ENCODE measurements at places on chromosomes 6 and 20.

DNA sequence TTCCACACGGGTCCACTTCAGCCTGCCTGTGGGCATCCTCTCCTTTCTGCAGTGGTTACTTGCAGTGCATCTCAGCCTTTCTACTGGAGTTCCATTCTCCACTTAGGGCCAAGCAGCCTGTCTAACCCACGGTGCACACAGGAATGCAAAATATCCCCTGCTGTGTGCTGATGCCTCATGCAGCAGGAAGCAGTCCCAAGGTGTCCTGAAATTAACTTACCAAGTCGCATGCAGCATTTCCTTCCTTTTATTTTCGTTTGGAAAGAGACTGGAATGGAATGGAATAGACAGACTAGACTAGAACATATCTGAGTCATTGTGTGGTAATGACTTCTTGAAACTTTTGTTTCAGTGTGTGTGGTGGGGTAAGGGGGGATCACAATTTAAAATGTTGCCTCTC lies 25.9 kb upstream of the FOXQ1 start:
- no peak for DNase-seq

GRCh38 chr6:85641522-85641896 lies 1.2 kb downstream of the SYNCRIP start:
- no peak for DNase-seq

GRCh38 chr20:2469991-2470422 lies 582 bp downstream of the SNRPB start:
- peak; percentile 32 for DNase-seq

GRCh38 chr20:36916199-36916598 lies 35.3 kb downstream of the SAMHD1 start:
- no peak for DNase-seq

DNA sequence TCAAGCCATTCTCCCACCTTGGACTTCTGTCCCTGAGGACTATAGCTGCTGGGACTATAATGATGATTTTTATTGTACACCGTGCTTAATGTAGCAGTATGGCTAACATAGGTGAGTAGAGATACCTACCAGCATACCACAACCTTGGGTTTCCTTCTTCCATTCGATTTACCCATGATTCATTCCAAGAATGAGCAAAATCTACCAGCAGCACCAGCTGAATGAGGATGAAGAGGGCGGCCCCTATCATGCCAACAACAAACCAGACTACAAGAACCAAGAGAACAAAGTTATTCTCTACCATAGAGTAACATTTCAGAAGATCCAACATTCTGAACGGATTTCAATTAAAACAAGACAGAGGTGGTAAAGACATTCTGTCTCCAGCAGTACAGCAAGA lies 12.1 kb downstream of the SERINC3 start:
- no peak for DNase-seq

DNA sequence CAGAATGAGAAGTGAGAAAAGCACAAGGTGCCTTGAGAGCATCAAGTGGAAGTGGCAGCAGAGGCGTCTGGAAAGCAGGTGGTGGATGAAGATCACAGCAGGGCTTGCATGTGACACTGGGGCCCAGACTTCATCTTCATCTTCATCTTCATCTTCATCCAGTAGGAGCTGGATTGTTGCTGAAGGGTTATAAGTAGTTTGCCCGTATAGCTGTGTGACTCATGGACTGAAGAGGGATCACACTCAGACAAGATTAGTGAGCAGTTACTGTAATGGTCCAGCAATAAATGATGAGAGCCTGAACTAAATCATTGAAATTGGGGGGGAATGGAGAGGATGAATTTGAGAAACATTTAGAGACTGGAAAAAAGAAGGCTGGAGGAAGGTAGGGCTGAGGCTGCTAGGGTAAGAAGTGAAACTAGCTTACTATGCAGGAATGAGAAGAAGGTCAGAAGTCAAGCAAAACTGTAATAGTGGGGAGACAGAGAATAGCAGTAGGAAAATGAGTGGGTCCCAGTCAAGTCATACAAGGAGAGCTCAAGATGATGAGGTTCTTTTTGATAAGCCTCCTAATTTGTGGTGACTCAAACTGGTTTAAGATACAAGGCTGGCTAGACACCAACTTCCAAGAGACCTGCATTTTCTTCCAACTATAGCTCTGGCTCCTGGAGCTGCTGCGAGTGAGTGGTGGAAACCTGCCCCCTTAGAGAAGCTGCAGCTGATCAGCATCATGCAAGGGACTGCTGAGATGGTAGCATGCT lies 92.3 kb upstream of the BEND6 start:
- no peak for DNase-seq

DNA sequence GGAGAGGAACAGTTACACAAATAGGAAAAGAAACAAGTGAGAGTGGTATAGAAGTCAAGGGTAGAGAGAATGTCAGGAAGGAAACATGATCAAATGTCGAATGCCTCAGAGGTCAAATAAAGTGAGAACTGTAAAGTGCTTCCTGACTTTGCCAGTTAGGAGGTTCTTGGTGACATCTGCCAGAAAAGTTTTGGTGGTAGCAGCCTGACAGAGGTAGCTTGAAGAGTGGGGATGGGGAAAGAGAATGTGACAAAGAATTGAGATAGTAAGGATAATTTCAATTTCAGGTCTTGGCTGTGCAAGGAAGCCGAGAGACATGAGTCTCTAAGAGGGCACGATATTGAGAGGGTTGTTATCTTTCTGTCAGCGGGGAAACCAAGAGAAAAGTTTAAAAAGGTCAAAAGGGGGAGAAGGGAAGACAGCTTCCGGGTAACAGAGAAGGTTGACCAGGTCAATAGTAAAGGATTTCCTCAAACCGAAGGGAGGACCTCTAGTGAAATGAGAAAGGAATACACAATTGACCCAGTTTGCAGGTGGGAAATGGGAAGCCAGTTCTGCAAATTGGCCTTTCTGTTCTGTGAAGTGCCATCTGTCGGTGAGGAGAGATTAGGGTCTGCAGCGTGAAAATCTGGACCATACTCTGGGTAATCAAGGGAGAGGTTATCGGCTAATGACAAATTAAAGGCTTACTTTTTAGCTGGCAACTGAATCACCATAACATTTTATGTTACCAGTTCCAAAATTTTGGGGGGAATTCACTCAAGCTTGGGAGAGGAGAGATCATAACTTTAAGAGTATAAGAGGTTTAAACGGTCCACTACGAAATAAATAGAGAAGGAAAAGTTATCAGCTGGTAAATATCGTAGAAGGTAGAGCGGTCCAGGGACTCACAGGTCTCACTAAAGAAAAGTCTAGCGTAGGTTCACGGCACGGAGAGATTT lies 973 bp upstream of the BRD2 start:
- no peak for DNase-seq

- DNase-seq, result no peak
Measured at GRCh38 chr6:20265842-20266241, 53.6 kb upstream of the MBOAT1 start.

- no peak for DNase-seq
Measured at GRCh38 chr6:123321020-123321419, 315.7 kb downstream of the TRDN start.

GRCh38 chr20:37498066-37498665 lies 22.9 kb upstream of the NNAT start:
- DNase-seq, result no peak

DNA sequence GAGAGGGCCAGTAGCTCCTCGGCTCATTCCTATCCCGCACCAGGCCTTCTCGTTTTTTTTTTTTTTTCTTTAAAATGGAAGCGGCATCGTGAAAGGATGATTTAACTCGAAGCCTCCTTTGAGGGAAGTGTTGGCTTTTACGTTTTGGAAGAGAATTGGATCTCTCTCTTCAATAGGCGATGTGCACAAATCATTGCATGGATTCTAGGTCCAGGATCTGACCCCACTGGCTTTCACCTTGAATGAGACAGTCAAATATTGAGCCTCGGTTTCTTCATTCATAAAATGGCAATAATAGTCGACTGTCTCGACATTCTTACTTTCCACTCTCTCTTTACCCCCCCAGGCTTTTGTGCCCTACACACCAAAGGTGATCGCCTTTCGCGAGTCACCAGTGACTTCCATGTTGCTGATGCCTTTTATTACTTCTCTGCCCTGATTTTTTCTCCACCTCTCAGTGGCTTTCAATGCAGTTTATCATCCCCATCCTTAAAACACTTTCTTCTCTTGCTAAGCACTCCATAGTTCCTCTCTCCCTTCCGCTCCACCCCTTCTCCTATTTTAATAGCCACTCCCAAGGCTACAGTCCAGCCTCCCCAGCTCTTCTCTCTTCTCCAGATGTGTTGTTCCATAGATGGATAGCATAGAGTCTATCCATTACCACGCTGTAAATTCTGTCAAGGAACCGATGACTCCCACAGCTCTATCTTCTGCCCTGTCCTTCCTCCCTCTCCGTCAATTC lies 473 bp upstream of the DTNBP1 start:
- DNase-seq, result no peak

GRCh38 chr6:56957856-56958255 lies 2.9 kb downstream of the BEND6 start:
- no peak for DNase-seq

DNA sequence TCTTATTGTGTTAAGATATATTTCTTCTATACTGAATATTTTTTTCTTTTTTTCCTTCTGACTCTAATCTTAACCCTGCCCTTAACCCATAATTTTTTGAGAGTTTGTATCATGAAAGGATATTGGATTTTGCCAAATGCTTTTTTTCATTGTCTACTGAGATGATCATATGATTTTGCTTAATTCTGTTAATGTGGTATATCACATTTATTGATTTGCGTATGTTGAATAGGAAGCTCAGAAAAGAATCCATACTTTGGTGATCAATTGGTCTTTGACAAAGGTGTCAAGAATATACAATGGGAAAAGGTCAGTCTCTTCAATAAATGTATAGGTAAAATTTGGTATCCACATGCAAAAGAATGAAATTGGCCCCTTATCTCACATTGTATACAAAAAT lies 588.8 kb upstream of the ADGRB3 start:
- DNase-seq, result no peak

DNA sequence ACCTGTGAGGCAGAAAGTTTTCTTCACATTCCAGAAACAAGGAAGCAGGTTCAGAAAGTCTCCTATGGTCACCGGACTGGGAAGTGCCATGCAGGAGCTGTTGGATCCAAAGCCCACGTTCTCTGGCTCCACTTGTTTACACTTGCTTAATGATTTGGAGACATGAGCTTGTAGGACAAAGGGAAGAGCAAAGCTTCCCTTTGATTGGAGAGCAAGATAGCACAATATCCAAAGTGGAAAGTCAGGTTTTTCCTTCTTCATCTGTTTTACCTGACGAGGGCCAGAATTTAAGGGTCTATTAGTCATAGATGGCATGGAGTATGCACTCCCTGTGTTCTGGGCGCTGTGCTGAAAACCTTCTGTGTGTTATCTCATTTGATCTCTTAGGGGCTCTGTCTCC lies 81.2 kb downstream of the PDE7B start:
- no peak for DNase-seq

DNA sequence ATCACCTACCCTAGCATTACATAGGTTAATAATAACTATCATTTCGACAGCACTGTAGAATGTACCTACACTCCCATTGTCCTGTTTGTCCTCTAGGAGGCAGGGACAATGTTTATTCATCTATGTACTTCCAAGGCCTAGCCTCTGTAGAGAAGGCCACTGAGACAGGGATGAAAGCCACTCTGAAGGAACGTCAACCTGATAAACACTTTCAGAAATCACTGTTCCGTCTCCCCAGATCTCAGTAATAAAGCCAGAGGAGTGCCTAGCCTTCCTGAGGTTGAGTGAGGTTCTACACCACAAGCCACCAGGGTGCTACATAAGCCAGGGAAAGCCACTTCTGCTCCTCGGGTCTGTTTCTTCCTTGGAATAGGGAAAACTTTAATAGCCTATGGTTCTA lies 44.8 kb downstream of the POPDC3 start:
- DNase-seq, result no peak

DNA sequence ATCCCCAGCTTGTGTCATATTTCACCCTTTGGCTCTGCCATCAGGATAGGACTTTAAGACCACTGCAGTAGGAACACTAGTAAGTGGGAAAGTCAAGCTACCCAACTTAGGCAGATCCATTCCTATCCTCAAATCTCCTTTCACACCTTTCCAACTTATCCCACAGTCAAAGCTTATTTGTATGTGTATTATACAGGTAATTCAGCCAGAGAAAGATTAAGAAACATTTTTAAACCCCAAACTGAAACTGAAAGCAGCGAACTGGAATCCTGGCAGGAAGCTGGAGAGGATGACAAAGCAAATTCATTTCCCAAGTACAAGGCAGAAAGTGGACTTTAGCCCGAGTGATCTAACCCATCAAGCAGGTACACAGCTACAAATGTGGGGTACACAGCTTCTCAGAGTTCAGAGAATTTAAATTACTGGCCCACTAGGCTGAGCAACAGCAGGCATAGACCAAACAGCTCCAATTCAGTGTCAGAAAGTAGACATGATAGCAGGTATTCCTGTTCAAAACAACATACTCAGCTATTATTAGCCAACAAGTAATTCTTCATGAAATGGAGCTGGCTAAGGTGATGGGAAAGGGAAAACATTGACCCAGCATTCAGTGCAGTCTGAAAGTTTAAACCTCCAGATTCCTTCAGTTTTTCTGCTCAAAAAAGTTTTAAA lies 39.1 kb downstream of the ILRUN start:
- DNase-seq, result no peak

GRCh38 chr20:11231742-11232648 lies 558.2 kb upstream of the JAG1 start:
- DNase-seq, result no peak

DNA sequence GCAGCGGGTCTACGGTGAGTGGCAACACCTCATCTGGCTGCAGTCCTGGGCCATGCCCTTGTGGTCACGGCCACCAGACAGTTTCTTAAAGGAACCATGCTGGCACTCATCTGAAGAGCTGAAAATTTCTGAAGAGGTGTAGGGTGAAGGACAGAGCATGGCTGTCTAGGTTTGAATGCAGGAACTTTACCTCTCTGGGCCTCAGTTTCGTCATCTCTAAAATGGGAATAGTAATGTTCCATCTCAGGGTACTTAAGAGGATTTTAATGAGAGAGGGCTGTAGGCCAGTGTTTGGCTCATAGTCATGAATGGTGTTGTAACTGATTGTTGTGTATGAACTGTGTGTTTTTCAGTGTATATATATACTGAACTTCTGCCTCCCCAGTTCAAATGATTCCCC lies 5.8 kb downstream of the COX4I2 start:
- DNase-seq, result no peak

- peak; percentile 68 for DNase-seq
Measured at GRCh38 chr20:51404297-51405060, 138.0 kb downstream of the NFATC2 start.

GRCh38 chr6:141218583-141218982 lies 914.1 kb upstream of the GJE1 start:
- DNase-seq, result no peak

GRCh38 chr6:139257821-139258398 lies 33.9 kb downstream of the TXLNB start:
- DNase-seq, result no peak

GRCh38 chr20:57464642-57465211 lies 60.2 kb downstream of the CTCFL start:
- no peak for DNase-seq

GRCh38 chr20:38799203-38799602 lies 6.3 kb upstream of the PPP1R16B start:
- no peak for DNase-seq

DNA sequence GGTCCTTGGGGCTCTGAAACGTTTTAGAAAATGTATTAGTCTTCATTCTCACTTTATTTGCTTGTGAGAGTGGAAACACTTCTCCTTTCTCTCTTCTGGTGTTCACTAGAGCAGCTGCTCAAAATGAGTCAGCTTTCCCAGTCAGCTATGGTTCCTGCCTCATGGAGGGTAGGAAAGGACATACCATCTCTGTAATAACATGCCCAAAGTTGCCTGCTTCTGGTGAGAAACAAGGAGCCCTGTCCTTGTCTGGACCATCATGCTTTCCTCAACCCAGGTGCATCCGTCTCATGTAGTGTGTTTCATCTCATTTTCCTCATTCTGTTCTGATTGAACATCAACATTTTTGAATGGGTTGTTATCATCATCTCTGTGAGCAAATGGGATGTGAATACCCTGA lies 17.1 kb upstream of the TINAG start:
- no peak for DNase-seq
